Calu3 (cell line): ENCODE measurements at places on chromosomes 1 and 21.

DNA sequence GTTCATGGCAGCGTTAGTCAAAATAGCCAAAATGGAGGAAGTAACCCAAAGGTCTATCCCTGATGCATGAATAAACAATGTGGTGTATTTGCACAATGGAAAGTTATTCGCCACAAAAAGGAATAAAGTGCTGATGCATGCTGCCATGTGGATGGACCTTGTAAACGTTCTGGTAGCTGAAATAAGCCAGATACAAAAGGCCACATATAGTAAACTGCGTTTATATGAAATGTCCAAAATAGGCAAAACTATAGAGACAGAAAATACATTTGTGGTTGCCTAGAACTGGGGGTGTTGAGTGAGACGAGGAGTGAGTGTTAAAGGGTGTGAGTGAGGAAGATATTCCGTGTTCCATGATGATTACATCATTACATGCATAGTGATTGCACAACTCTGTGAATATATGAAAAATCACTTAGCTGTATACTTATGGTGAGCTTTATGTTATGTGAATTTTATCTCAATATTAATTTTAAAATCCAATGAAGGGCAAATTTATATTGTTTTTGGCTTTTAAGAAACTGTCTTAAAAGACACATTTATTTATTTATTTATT, 321.3 kb downstream of the KIF26B start:
- DNase-seq = no peak

DNA sequence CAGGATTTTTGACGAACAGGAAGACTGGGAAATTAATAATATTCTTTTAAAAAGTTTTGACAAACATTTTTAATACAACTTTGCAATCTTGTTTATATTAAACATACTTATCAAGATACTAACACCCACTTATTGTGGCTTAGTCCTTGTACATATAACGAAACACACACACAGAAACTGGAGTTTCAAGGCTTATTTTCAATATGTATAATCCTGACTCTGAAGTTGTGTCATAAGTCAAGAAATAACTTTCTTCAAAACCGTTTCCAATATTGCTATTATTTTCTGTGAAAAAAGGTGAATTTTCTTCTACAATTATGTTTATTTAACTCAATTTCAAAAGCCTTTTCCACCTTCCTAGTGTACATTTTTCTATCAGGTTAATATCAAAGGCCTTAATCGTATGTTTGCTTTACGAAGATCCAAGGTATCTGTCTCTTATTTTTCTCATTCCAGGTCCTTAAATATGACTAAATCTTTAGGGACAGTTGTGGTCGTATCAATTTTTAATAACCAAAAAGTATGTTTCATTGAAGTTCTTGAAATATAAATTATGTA, 1.8 kb downstream of the CDKN2C start:
- DNase-seq = no peak

GRCh38 chr1:25560001-25560400, 16.6 kb downstream of the LDLRAP1 start:
- no peak for DNase-seq

DNA sequence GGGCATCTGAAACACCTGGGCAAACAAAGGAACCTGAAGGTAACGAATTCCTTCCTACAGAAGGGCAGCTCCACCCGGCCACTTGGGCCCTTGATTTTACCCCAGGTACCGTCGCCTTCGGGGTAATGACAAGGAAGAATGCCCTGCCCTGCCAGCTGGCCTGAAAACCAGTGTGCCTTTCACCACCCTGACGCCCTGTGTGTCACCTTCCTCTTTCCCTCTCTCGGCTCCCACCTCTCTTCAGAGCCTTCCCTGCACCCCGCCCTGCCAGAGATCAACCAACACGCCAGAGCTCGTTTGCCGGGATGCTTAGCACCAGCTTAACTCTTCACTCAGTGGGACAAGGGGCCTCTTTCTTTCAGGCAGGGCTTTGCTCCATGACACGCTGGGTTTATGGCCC, 86.0 kb downstream of the SIM2 start:
- no peak for DNase-seq

DNA sequence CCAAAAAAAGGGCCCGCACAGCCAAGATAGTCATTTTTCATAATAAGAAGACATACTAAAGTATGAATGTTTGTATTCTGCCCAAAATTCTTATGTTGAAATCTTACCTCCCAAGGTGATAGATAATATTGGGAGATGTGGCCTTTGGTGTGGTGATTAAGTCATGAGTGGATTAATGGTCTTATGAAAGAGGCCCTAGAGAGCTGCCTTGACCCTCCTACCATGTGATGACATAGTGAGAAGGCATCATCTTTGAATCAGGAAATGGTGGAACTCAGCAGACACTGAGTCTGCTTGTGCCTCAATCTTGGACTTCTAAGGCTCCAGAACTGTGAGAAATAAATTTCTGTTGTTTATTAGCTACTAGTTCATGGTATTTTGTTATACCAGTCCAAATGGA, 11.8 kb upstream of the RNPC3 start:
- no peak for DNase-seq

DNA sequence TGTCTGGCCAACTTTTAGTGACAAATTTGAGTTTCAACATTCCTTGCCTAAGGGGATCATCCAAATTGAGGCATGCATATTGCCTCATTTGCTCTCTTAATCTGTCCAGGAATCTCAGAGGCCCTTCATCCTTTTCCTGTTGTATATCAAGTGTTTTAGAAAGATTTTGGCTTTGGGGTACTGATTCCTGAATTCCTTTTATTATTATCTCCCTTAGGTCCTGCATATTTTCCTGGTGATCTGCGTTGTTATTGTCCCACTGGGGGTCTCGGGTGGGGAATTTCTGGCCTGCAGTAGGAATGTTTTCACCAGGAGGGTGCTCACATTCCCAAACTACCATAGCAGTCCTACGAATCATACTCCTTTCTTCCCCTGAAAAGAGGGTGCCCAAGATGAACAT, 4.4 kb upstream of the AADACL3 start:
- no peak for DNase-seq
